ENCODE measurements at places on chromosomes 5 and 9. TPM values are rescaled to one million over a fixed set of nuclear protein-coding genes. Genes with fewer than 3 reads are reported as not detected.

TUSC1 gene
- total RNA-seq: 9.4 TPM

PRSS3 gene
- total RNA-seq: 0.51 TPM

OSMR gene
- total RNA-seq: 30.0 TPM

C5orf52 gene
- not detected for total RNA-seq

PAPPA gene
- total RNA-seq: 0.34 TPM

SHLD3 gene
- total RNA-seq: 6.3 TPM

PHF19 gene
- 20.4 TPM for total RNA-seq

PCDHGA12 gene
- total RNA-seq: 4.1 TPM

TJP2 gene
- total RNA-seq: 177 TPM

IL33 gene
- 11.8 TPM for total RNA-seq

SCAMP1 gene
- total RNA-seq: 77.3 TPM

FBP2 gene
- not detected for total RNA-seq

UAP1L1 gene
- 27.2 TPM for total RNA-seq

TXNDC8 gene
- not detected for total RNA-seq

CNTLN gene
- 11.3 TPM for total RNA-seq

DDX4 gene
- not detected for total RNA-seq

LCP2 gene
- total RNA-seq: 2.4 TPM

SSBP2 gene
- total RNA-seq: 11.7 TPM

MLANA gene
- total RNA-seq: not detected

CAMK4 gene
- 0.28 TPM for total RNA-seq

ARHGEF37 gene
- total RNA-seq: 16.0 TPM

MEIKIN gene
- total RNA-seq: not detected

PPP3R2 gene
- total RNA-seq: not detected

ADRB2 gene
- total RNA-seq: 11.7 TPM

SOX30 gene
- total RNA-seq: 0.09 TPM

EFNA5 gene
- 36.1 TPM for total RNA-seq

HAVCR2 gene
- total RNA-seq: under 0.01 TPM

FAT2 gene
- under 0.01 TPM for total RNA-seq

NR5A1 gene
- not detected for total RNA-seq

CERCAM gene
- 25.4 TPM for total RNA-seq

PCDHGA1 gene
- 0.33 TPM for total RNA-seq

SOWAHA gene
- not detected for total RNA-seq

TEX48 gene
- total RNA-seq: not detected

SHC3 gene
- 0.05 TPM for total RNA-seq

RAI14 gene
- 257 TPM for total RNA-seq

KCNN2 gene
- 1.4 TPM for total RNA-seq

WDR31 gene
- total RNA-seq: 0.17 TPM

NUTM2G gene
- total RNA-seq: not detected

TRAF1 gene
- total RNA-seq: 1.1 TPM

ZDHHC12 gene
- total RNA-seq: 41.0 TPM

HTR4 gene
- not detected for total RNA-seq

OR2V1 gene
- not detected for total RNA-seq

CA9 gene
- not detected for total RNA-seq

MCTP1 gene
- total RNA-seq: 255 TPM

SPDL1 gene
- total RNA-seq: 27.5 TPM

GPRIN1 gene
- 8.7 TPM for total RNA-seq

FAM163B gene
- not detected for total RNA-seq

ZBTB26 gene
- 4.4 TPM for total RNA-seq

SPIN1 gene
- total RNA-seq: 79.0 TPM

MEGF10 gene
- 0.37 TPM for total RNA-seq

SLC34A1 gene
- total RNA-seq: not detected

AQP3 gene
- 0.51 TPM for total RNA-seq

Measured in dermis blood vessel endothelial cell (primary cell).